ENCODE measurements at places on chromosomes 13 and 19.

GRCh38 chr19:16379521-16380313 is 55.1 kb downstream of the KLF2 start:
- DNase-seq, result no peak

GRCh38 chr19:49730166-49730565 is 32.9 kb downstream of the TSKS start:
- DNase-seq, result no peak

DNA sequence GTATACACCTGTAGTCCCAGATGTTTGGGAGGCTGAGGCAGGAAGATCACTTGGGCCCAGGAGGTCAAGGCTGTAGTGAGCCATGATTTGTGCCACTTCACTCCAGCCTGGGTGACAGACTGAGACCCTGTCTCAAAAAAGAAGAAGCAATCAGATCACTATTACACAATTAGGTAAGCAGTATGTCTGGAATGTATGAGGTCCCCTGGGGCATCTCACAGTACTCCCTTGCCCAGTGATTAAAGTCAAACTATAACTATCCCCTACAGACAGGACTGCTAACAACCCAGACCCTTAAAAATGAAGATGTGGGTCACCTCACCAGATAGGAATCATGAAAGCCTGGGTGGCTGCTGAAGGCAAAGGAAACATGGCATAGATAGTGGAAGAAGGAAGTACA is 9.4 kb upstream of the PAN3 start:
- DNase-seq, result no peak

DNA sequence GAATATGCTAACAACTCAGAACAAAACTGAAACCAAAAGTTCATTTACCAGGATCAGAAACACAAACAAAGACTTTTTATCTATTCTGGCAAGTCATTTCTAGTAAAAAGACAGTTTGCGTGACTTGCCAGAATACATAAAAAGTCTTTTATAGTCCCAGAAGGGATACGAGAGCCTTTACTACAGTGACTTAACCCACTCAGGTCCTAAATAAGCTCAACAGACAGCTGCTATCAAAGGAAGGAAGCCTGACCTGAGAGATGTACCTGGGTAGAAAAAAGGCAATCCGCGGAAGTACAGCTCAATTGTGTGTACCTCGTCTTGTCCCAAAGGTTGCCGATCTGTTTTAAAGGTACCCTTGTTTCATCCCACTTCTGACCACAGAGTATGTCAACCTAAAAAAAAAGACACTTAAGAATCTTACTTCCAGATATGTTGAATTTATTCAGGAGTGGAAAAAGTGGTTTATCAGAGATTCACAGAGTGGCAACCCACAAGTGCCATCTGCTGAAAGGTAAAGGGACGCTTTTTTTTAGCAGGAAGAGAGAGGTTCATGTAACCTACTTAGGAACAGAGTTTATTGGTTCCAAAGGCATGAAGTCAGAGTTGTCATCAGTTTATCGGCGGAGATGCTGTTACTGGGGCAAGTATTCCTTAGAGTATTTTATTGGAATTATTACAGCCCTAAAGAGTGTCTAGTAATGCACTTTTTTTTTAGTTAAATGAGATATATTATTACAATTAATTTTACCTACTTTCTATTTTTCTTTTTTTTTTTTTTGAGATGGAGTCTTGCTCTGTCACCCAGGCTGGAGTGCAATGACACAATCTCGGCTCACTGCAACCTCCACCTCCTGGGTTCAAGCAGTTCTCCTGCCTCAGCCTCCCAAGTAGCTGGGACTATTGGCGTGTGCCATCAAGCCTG is 69.7 kb upstream of the C1QTNF9B start:
- DNase-seq, result no peak

GRCh38 chr13:74329962-74330361 is 195.8 kb upstream of the KLF12 start:
- DNase-seq, result no peak
